ENCODE measurements at places on chromosomes 3 and 15.

GRCh38 chr3:14216257-14217048, 37.8 kb downstream of the LSM3 start:
- DNase-seq = peak; percentile 78

DNA sequence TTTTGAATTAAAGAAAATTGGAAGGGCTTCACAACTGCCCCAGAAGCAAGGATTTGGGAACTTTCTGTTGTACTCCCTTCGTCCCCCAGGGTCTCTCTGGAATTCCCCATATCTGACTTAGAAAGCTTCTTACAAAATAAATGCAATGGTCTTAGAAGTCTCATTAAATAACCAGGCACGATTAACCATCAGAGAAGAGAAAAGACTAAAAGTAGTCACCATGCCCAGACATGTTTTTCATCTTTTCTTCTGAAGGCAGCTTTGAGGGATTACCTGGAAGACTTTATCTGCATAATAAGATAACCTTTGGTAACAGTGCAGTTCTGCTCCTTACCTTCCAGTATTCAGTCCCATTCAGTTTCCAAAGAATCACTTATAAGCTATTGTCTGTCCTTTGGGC, 135.9 kb downstream of the PTPRG start:
- DNase-seq = no peak

GRCh38 chr15:70669006-70669602, 94.3 kb downstream of the UACA start:
- DNase-seq = no peak

- DNase-seq = peak; percentile 44
Measured at GRCh38 chr15:57323806-57324589, 52.3 kb upstream of the CGNL1 start.

DNA sequence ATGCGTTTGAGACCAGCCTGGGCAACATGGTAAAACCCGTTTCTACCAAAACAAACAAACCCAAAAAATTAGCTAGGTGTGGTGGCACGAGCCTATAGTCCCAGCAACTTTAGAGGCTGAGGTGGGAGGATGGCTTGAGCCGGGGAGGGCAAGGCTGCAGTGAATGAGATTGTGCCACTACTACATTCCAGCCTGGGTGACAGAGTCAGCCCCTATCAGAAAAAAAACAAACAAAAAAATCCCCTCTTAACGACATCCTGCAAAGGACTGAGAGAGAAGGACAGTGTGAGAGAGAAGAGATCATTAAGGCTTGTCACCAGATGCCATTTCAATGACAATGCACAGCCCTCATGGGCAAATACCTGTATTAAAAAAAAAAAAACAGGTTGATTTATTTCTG, 266.7 kb upstream of the ATP10A start:
- DNase-seq = no peak

GRCh38 chr3:21274079-21274571, 476.9 kb downstream of the ZNF385D start:
- DNase-seq = peak; percentile 65

DNA sequence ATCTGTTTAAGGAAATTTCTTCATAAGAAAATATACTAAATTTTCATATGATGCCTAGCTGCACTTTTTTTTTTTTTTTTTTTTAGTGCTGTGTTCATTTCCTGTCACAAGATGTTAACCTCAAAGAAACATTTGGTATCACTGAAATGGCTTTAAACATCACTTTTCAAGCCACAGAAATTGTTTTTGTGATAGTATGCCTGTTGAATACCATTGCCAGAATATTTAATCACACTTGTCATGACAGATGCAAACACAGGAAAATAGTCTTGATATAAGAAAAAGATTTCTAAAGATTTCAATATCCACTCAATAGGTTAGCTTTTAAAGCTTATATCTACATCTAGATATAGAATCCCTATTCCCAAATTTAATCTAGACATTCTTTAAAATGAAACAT, 608.5 kb upstream of the AGTR1 start:
- DNase-seq = no peak

GRCh38 chr3:15289661-15290060, 42.7 kb downstream of the SH3BP5 start:
- DNase-seq = no peak

Data from fibroblast of skin of right quadriceps (primary cell).